ENCODE measurements at places on chromosomes 11 and 22. TPM values are rescaled to one million over a fixed set of nuclear protein-coding genes. Genes with fewer than 3 reads are reported as not detected.

CARD18 gene
- not detected for total RNA-seq

SAAL1 gene
- total RNA-seq, result 10.5 TPM

HORMAD2 gene
- not detected for total RNA-seq

TBC1D22A gene
- total RNA-seq, result 34.7 TPM

CCDC134 gene
- 25.3 TPM for total RNA-seq

RRAS2 gene
- 28.3 TPM for total RNA-seq

TMEM45B gene
- total RNA-seq, result not detected

GRCh38 chr22:35530700-35531099 lies 9.9 kb upstream of the RASD2 start:
- DNase-seq, result no peak

- DNase-seq, result no peak
These were observed 5.4 kb upstream of the RPS6KB2 start for GRCh38 chr11:67422891-67423290.

- no peak for DNase-seq
These were observed 107.3 kb upstream of the FGF3 start for GRCh38 chr11:69926376-69927050.

GRCh38 chr11:126669416-126669815 lies 313.9 kb downstream of the ST3GAL4 start:
- no peak for DNase-seq

- DNase-seq, result no peak
These were observed 20.4 kb downstream of the CCDC73 start for GRCh38 chr11:32774081-32774480.

DNA sequence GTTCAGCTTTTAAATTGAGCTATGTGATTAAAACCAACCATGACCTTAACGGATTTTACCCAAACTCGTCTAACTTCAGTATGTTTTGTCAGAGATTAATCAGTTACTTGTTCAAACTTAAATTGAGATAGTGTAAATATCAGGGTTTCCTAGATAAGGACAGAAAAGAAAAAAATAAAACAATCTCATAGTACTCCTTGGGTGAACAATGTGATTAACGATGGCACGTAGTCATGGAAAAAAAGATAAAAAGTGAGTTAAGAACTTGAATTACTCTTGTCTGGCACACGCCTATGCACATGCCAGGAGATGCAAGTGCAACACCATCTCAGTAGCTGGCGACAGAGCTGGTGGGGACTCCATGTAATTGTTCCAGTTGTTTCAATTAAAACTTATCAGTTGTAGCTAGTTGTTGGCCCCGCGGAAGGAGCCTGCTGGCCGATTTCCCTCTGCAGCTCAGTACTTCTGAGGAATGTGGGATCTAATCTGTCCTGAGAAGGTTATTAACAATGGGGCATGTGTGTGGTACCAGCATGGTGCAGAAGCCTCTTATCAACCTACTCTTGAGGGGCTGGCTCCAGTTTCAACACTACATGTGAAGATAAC lies 3.0 kb downstream of the RASSF10 start:
- DNase-seq, result no peak

GRCh38 chr22:25154667-25154999 lies 45.0 kb upstream of the CRYBB3 start:
- no peak for DNase-seq

DNA sequence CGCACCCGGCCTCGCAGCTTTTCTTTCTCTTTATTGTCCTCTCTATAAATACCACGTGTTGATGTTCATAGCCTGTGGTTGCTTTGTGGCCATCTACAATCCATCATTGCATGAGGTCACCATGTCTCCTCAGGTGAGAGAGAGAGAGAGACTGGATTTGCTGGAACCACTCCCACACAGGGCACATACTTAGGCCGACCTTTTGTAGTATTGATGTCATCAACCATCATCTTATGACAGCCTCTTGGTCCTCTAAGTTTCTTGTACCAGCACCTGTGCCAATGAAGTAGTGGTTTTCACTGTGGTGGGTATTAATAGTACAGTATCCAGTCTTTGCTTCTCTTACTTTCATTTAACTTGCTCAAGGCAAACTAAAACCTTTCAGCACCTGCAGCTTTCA lies 22.8 kb upstream of the P2RY6 start:
- DNase-seq, result no peak

- no peak for DNase-seq
These were observed 556.3 kb upstream of the ANO3 start for GRCh38 chr11:25775603-25776002.

GRCh38 chr11:16013649-16014275 lies 342.6 kb downstream of the SOX6 start:
- DNase-seq, result no peak

All from adrenal gland (tissue), 19 donors.